Right renal cortex interstitium (tissue), 3 donors: ENCODE measurements at places on chromosomes 5 and 9. TPM values are rescaled to one million over a fixed set of nuclear protein-coding genes. Genes with fewer than 3 reads are reported as not detected.

GRCh38 chr5:15234911-15235310 lies 265.1 kb upstream of the FBXL7 start:
- no peak for DNase-seq

DNA sequence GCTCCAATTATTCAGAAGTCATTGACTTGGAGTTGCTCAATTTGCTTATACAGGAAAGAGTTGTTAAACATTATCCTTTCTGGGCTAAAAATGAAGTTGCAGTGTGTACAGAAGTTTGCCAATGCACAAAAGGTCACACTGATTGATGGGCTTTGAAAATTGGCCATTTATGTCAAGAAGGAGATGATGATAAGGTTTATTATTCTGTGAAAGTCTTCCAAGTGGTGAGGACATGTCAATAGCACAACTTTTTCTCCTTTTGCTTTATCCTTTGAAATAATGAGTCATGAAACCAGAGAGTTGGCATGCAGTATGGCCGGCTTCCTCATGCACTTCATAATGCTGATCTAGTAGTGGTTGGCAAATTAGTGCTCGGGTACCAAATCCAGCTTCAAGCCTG lies 848.5 kb upstream of the WWC1 start:
- DNase-seq = no peak

DNA sequence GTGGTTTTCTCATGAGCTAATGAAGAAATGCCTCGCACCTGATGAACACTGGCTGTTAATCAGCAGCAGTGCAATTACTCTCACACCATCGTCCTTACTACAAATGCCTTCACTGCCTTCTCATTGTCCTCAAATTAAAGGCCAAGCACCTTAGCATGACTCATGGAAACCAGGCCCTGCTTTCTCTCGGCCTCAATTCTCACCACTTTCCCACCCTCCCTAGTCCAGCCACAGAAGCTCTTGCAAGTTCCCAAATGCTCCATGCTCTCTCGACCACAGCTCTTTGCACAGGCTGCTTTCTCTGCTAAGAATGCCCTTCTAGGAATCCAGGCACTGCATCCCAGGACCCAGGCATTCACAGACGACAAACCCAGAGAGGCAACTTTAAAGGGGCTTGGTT lies 94.6 kb upstream of the KLF4 start:
- no peak for DNase-seq

DNA sequence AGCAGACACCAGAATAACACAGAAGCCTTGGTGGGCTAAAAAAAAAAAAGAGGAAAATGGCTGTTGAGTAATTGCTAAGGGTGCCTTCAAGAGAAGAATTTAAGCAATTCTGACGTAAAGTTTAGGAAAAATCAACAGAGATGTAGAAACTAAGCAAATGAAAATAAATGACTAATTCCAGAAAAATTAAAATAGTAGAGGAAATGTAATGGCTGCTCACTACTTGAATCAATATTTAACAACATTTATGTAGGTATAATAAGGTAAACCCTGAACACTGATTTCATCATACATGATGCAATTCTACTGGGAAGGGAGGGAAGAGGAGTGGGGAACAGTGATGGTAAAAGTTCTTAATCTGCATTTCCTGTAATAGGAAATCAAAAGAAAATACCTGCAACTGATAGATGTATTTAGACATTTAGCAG lies 41.4 kb downstream of the PUM3 start:
- no peak for DNase-seq

GRCh38 chr5:77171141-77171910 lies 39.2 kb upstream of the PDE8B start:
- DNase-seq = no peak

GRCh38 chr5:67058998-67059743 lies 137.4 kb downstream of the CD180 start:
- DNase-seq = no peak

DNA sequence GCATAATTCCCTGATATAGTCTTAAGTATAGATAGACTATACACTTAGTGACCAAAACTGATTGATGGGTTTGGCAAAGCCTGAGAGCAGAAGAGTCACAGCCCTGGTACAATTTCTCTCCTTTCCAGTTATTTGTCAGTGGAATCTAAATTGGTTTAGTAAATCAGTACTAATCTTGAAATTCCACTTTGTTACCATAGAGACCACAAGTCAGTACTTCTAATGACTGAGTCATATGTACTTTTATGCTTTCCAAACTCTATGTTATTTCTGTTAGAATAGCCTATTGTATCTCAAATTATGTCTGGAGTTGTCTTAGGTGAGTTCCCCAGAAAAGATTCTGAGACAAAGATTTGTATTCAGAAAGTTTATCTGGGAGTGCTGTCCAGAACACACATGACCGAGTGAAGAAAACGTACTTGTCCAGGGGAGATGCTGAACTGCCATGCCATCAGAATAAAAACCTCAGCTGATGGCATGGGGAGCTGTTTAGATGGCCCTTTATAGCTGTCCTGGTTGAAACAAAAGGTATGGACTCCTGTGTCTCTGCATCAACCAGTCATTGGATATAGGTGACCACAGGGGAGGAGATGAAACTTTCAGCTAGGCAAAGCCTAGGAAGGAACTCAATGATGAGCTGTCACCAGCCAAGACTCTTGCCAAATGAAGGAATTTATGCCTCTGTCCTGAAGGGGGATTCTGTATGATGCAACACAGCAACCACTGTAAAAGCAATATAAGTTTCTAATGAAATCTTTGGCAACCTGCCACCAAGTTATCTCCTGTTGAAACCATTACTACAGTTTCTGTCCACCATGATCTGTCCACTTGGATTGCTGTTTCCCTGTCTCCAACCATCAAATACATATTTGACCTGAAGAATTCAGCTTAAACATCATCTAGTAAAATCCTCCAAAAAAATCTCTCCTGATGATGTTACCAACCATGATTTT lies 18.0 kb upstream of the SMC2 start:
- no peak for DNase-seq

DNA sequence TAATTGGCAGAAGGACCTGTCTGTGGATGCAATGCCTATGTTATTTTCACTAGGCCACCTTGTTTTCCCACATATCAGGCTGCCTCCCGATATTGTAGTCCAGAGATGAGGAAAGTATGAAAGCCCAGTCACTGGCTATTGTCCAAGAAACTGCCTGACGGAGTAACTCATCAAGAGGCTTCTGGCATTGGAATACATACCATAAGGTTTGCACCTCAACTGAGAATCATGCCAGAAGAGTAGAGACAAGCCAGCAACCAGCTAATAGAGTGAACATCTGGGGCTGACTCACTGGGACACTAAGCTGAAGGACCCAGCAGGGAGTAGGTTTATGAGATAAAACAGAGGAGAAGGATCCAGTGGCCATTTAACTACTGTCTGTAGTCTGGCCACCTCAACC lies 137.2 kb upstream of the FST start:
- DNase-seq = no peak

DNA sequence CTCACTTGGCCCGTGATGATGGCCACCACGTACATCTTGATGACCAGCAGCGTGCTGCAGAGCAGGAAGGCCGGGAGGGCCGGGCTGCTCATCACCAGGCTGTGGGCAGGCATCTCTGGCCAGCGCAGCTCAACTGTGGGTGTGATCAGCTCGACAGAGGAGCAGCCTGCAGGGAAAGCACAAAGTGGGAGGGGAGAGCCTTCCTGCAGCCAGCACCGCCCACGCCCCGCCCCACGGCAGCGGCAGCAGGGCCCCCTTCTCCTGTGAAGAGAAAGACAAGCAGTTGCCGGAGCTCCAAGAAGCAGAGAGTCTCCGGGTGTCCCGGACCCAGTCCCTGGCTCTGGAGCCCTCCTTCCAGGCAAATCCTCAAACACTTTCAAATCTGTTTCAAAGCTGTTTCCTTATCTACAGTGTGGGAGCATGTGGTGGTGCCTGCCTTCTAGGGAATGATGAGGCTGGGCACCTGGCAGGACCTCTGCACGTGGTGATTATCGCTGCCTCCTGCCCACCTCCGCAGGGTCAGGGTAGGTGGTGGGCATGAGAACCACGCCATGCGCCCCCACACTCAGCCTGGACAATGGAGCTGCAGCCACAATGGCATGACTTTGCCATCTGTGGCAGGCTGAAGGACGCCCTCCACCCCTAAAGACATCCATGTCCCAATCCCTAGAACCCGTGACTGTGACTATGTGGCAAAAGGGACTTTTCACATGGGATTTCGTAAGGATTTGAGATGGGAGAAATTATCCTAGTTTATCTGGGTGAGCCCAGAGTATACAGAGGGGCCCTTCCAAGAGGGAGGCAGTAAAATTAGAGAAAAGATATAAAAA lies at the start of gene PTGES:
Gene PTGES, minus strand, starts transcription at position 143 of the 830 bp plus-strand sequence. Its CDS starts 30 bp downstream, at position 113.
- DNase-seq = peak; percentile 44

DNA sequence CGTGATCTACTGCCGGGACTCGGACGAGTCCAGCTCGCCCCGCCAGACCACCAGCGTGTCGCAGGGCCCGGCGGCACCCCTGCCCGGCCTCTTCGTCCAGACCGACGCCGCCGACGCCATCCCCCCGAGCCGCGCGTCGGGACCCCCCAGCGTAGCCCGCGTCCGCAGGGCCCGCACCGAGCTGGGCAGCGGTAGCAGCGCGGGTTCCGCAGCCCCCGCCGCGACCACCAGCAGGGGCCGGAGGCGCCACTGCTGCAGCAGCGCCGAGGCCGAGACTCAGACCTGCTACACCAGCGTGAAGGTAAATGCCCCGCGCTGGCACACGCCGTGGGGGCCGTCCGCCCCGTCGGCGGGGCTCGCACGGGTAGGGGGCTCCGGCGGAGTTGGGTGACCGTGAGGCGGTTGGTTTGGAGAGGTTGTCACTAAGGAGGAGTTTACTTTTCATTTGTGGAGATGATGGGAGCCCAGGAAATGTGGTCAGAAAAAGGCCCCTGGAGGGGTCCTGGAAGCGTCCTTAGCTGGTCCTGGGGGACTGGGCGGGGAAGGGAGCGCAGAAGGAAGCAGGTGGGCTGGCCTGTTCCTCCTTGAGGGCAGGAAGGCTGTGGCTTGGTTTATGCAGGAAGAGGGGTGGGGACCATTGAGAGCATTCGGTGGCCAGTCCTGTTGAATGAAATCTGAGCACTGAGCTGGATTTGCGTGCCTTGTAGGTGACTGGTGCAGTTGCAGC lies 647 bp downstream of the PDE8B start:
- no peak for DNase-seq

Gene CDC20B
- polyA plus RNA-seq = 0.87 TPM

Gene ZCCHC9
- 41.1 TPM for polyA plus RNA-seq

Gene CDH9
- 12.7 TPM for polyA plus RNA-seq
